IPS DF 6.9 (cell line): ENCODE measurements at places on chromosomes 16 and 17.

DNA sequence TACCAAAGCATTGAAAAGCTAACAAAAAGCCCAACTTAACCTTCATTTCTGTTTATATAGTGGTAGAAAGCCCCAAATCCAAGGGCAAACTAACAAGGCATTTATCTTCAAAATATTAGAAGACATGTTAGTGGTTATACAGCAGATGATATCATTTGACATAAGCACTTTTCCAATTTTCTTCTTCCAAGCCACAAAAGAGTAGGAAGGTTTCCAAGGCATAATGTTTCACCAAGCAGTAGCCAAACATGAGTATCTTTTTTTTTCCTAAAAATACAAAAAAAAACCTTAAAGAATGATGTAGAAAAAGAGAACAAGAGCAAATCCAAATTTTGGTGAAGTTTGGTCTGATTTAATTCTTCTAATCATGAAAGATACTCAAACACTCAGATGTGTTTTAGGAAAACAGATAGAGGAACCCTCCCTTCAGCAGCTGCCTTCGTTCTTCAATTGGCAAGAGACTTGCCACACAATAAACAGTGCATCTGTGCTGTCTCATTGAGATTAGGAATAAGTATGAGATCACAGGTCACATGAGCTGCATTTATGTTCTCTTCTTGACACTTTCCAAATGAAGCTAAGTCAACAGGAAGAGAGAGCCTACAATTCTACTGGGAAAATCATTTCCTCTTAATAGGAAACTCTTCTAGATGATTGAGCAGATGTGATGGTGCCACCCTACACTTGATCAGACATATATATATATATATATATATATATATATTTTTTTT lies 106.7 kb downstream of the TTC19 start:
- DNase-seq = no peak

DNA sequence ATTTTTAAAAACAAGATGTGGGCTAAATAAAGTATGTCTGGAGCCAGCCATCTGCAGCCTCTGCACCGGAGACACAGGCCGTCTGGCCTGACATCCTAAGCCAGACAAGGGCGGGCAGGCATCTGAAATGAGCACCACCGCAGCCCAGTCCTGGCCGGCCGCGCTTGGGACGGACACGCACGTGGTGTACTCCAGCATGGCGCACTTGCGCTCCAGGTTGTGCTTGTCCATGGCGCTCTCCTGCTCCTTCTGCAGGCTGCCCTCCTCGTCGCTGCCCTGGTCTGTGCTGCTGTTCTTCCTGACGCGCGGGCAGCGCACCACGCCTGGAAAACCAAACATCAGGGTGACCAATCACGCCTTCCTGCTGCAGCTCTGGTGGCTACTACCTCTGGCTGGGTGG lies 60.3 kb downstream of the GTF3C1 start:
- no peak for DNase-seq

DNA sequence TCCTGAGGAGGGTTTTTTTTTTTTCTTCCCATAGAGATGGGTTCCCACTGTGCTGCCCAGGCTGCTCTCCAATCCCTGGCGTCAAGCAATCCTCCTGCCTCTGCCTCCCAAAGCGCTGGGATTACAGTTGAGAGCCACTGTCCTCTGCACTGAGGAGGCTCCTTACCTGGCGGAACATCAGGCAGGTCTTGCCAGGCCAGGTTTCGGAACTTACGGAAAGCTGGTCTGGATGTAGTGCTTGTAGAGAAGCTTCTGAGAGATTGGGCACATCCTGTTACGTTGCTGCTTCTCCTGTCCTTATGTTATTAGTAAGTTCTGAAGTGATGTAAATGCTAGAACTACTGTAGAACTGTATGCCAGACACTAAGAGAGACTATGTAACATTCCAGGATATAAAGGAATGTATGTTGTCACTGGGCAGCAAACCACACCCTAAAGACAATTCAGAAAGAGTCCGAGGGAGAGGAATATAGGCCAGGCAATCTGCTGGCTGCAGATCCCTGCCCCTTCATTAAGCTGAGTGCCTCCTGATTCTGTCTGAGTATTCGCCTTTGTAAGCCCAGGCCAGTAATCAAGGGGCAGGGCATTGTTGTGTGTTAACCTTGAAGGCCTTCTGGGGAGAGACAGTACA lies 21.1 kb downstream of the ETV4 start:
- no peak for DNase-seq

- no peak for DNase-seq
Observed at GRCh38 chr17:54907376-54907775, 6.7 kb downstream of the TOM1L1 start.

DNA sequence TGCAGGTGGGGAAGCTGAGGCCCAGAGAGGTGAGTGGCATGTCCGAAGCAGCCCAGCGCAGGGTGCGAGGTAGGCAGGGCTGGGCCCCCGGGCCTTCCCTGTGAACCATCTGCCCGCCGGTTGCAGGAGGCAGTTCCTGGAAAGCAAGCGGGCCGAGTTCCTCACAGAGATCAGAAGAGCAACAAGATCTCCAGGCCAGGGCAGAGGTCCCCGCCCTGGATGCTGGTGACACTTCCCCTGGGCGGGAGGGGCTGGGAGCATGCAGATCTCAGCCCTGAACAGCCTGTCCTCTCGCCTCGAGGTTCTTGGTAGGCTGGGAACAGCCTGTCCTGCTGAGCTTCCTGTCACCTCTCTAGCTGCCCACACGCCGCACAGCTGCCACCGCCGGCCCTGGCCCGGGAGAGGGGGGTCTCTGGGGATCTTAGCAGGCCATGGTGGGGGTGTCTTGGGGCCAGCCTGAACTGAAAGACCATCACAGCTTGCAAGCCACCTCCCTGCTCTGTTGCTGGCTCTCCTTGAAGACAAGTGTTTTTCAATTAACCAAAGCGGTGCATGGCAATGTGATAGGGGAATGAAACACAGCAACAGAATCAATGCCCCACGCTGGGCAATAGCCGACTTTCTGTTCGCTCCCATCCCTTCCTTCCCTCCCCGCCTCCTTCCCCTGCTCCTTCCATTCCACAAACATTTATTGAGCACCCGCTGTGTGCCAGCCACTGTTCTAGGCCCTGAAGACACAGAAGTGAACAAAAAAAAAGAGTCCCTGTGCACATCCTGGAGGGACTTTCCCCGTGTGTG lies 31.7 kb downstream of the SOCS1 start:
- no peak for DNase-seq

GRCh38 chr16:727291-727977 lies 528 bp downstream of the HAGHL start:
- DNase-seq = no peak

DNA sequence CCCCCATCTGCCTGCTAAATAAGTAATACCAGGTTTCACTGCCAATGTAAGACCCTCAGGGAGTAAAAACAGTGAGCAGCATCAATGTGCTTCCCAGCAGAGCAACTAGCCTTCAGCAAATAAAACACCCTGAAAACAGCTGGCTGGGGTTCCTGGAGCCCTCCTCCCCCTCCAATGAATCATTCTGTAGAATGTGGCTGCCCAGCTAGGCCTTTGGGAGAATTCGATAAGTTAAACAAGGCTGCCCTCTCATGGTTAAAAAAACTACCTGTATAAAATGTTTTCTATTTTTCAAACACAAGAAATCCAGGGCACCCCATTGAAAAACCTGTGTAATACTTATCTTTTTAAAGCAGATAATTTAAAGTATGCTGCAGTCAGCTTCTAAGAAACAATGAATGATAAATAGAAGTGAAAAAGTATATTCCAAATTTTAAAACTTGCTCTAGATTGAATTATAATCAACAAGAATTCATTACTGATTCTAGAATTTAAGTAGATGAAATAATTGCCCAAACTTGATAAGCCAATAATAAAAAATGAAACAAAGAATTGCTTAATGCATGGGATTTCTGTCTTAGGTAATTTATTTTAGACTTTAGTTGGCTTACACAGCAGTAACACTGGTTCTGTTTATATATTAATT lies 9.4 kb upstream of the TOM1L1 start:
- DNase-seq = no peak
